ENCODE measurements at places on chromosomes 7 and 10.
A peak's percentile ranks its signal among the peaks of the same experiment; 100 is the strongest.

- DNase-seq = peak; percentile 97
Measured at GRCh38 chr7:20229646-20230500, 12.7 kb upstream of the MACC1 start.

- no peak for DNase-seq
Measured at GRCh38 chr7:142567201-142568075, 181.8 kb upstream of the PRSS1 start.

GRCh38 chr7:100127866-100128636, 1.3 kb downstream of the MBLAC1 start:
- DNase-seq = no peak

DNA sequence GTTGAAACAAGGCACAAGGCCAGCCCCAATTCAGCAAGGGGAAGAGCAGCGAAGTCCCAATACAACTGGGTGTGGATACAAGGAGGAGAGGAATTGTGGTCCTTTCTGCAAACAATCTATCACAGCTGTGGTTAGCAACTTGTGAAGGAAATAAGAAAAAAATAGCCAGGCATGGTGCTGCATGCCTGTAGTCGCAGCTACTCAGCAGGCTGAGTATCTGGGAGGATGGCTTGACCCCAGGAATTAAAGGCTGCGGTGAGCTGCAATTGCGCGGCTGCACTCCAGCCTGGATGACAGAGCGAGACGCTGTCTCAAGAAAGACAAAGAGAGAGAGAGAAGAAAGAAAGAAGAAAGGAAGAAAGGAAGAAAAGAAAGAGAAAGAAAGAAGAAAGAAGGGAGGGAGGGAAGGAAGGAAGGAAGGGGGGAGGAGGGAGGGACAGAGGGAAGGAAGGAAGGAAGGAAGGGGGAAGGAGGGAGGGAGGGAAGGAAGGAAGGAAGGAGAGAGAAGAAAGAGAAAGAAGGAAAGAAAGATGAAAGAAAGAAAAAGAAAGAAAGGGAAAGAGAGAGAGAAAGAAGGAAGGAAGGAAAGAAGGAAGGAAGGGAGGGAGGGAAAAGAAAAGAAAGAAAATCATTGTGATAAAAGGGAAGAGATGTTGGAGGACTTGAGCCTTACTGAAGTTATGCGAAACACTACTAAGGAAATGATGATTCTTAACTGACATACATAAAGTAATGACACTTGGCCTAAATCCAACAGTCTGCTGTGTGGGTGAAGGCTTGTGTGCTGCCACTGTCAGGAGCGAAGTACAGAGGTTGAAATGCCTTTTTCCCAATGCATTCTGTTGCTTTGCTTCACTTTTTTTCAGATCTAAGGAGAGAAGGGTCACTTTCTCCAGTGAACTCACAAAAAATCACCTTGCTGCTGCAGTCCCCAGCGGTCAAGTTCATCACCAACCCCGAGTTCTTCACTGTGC, 117.0 kb upstream of the STK17A start:
- peak; percentile 9 for DNase-seq

DNA sequence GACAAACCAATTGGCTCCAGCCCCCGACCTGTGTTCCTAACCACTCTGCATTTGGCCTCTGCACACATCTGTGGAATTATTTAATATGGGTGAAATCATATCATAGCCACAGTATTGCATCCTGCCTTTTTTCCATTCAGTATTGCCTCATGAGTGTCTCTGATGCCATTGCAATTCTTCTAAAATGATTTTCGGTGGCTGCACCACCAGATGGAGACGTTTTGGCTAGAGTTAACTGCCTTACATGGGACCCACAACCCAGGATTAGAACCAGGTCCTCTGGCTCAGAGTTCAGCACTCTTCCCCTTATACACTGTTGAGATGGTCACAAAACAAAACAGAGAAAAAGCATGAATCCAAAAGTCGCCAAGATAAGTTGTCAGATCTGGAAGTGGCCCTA, 180.8 kb downstream of the EMX2 start:
- no peak for DNase-seq

DNA sequence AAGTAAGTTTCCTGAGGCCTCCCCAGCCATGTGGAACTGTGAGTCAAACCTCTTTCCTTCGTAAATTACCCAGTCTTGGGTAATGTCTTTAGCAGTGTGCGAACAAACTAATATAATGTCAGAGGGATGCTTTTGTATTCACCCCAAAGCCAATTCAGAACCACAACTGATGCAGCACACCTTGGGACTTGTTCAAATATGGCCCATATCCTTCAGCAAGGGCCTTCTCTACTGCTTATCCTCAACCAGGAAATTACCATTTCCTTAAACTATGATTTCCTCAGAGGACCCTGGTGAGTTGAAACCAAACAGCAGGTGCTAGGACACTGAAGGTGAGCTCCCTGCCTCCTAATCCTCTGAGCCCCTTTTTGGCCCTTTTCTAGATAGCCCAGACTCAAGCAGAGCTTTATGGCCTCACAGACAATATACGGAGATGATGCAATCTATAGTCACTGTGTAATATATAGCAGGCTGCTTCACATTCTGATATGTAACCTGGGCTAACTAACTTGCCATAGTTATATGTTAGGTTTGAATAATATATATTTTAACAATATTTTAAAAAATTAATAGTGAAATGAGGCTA, 15.2 kb downstream of the SRI start:
- DNase-seq = no peak

- no peak for DNase-seq
Measured at GRCh38 chr7:99731638-99732374, 3.2 kb downstream of the CYP3A7 start.

DNA sequence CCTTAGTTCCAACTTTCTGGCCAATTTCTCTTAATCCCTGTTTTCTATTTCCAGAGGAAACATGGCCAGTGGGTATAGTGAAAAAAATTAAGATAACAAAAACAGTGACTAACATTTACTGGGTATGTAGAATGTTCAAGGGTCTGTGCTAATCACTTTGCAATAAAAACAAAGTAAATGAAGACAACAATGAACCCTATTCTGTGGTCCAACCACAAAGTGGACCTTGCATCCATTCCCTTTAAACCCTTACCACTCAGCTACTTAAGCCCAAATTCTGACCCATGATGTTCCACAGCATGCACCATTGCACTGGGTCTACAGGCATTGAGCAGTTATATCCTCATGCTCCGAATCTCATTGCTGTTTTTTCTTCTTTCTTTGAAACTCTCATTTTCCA, 179.9 kb upstream of the PRKCQ start:
- no peak for DNase-seq

DNA sequence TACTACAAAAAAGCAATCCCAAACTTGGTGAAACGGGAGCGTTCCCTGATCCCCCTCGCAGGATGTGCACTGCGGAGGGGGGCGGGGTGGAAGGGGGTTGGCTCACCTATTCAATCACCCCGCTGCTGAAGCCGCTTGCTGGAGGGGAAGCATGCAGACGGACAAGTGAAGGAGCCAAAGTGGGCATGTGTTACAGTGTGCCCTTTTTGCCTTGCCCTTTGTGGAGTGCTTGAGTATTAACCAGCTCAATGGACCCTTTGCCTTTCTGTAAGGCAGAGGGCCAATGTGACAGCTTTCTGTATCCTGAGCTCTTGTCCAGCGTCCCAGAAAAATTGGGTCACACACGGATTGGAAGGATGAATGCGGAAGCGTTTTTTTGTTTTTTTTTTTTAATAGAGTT, 348.9 kb upstream of the NPSR1 start:
- DNase-seq = no peak

- DNase-seq = no peak
Measured at GRCh38 chr10:86662186-86663045, 5.9 kb upstream of the LDB3 start.
